NCI-H187 (cell line): ENCODE measurements at places on chromosomes 5 and 9.

GRCh38 chr5:8644377-8644776, 775.4 kb downstream of the MTRR start:
- DNase-seq, result no peak

DNA sequence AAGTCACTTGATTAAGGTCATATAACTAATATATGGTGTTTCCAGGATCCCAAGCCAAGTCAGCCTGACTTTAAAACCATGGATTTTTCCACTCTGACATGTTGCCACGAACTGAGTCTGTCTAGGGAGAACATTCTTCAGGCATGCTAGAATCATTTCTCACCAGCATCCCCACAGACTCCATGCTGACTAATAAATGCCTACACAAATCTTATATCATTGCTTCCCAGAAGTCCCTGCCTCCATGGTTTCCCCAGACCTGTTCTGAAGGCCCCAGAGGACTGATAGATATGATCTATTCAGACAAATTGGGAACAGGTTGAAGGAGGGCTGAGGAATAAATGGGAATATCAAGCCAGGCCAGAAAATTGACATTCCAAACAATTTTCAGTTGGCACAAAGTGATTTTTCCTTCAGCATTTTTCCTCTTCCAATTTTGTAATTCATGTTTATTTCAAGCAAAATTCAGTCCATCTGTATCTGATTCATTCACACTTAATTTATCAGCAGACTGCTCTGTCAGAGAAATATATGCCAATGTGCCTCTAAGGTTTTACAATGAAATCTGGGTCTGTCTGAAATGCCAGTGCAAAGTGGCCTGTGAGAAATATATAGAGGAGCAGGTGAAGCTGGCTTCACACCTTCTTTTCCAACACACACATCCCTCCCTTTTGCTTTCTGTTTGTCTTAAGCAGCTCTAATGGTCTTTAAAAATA, 413.6 kb upstream of the TNC start:
- DNase-seq, result no peak

GRCh38 chr9:96242811-96243210, 59.2 kb downstream of the HSD17B3 start:
- no peak for DNase-seq

GRCh38 chr9:96585426-96585825, 34.2 kb downstream of the CDC14B start:
- no peak for DNase-seq

DNA sequence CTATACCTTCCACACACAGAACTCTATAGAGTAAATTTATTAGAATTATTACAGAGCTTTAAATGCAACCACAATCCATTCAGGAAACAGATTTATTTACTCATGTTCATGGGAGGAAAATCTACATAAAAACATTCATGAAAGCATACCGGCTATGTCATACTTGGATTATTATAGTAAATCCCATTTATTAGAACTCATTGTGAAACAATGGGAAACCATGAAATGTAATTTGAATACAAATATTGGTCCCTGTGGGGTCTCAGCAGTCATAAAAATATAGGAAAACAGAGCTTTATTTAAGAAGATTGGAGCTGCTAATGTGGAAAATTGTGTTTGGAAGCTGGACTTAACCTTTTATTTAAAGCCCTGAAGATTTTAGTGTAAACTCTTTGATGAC, 80.7 kb downstream of the HAPLN1 start:
- no peak for DNase-seq
